ENCODE measurements at places on chromosomes 3 and 15.

- DNase-seq, result no peak
These were observed 67.0 kb upstream of the IMPG2 start for GRCh38 chr3:101387351-101387750.

DNA sequence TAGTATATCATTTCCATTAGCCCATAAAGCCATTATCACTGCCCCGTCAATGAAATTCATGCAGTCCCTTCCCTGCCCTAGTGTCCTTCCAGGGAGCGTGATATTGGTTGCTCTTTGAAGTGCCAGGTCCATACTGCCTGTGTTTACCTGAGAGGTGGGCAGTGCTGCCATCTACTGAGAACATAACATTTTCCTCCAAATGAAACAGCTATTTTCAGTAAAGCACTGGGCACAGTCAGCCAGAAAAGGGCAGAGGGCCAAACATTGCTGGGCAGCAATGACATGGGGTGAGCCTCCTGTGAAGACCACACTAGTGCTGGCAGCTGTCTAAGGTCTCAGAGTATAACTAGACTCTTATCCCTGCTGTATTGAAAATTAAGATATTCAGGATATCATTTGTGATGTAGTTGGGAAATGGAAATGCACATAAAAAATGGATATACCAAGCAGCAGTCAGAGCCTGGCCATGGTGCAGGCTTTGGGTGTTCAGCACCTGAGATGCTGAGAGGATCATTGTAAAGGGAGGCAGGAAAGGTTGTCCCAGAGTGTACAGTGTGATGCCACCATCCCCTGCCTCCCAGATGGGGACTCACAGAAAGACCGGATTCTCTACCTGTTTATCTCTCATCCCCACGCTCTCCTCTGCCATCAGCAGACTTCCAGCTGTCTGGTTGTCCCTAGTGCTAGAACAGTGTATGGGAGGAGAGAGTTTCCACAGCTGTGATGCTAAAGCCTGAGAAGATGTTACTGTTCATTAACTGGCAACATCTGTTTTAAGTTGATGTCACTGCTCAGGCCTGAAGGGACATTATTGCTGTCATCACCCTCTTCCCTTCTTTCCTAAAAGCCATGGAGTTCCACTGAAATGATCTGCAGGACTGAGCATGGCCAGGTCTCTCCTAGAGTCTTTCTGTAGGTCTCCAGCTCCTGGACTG is 108.8 kb downstream of the ARNT2 start:
- no peak for DNase-seq

DNA sequence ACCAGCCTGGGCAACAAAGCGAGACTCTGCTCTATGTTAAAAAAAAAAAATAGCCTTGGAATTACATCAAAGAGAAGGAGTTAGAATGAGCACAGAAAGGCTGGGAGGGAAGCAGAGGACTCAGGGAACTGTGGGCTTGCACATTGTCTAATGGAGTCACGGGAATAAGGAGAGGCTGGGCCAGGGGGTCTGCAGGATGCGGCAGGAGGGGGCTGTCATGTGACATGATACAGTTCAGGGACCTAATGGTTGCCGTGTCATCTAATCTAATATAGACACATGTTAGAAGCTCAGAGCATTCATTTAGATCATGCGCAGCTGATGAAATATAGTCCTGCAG is 32.5 kb downstream of the GRK7 start:
- DNase-seq, result no peak

DNA sequence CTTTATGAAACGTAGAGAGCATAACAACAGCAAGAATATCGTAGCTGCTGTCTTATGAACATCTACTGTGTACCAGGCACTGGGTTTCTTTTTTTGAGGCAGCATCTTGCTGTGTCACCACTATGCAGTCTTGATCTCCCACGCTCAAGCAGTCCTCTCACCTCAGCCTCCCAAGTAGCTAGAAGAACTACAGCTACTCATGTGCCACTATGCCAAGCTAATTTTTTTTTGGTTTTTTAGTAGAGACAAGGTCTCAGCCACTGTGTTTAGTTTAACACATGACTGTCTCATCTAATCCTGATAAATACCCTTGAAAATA is 129.9 kb downstream of the VGLL4 start:
- DNase-seq, result no peak

DNA sequence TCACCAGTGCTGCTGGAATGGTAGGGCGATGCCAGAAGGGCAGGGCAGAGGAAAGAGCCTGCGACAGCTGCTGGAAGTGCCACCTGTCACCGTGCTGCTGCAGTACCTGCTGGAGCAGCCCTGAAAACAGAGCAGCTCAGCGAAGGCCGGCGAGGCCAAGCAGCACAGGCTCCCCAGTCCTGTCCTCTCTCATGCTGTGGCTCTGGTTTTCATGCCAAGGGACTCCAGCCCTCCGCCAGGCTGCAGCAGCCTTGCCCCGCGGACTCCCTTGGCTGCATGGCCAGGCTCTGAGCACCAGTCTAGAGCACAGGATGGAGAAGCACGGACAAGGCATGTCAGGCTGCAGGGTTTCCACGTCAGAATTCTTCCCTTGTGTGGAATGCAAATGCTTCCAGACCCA is 43.9 kb downstream of the ADCY5 start:
- DNase-seq, result no peak

DNA sequence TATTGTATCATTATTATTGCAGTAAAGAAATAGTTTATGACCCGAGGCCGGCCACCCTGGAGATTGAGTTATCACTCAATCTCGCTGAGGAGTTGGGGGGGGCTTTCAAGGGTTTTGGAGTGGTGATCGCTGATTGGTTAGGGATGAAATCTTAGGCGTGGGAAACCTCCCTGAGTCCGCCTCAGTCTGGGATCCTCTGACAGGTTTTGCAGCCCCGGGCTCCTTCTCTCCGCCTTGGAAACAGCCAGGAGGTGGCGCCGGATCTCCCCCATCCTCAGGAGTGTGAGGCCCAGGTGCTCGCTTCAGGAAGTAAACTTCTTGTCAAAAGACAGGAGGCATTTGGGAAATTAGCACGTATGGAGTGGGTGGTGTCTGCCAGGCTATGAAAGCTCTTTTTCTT is 41.1 kb upstream of the SEC61A1 start:
- no peak for DNase-seq

- peak; percentile 62 for DNase-seq
These were observed 70.7 kb downstream of the SSR3 start for GRCh38 chr3:156483961-156484787.

GRCh38 chr3:107634099-107634489 is 111.3 kb downstream of the BBX start:
- DNase-seq, result no peak

DNA sequence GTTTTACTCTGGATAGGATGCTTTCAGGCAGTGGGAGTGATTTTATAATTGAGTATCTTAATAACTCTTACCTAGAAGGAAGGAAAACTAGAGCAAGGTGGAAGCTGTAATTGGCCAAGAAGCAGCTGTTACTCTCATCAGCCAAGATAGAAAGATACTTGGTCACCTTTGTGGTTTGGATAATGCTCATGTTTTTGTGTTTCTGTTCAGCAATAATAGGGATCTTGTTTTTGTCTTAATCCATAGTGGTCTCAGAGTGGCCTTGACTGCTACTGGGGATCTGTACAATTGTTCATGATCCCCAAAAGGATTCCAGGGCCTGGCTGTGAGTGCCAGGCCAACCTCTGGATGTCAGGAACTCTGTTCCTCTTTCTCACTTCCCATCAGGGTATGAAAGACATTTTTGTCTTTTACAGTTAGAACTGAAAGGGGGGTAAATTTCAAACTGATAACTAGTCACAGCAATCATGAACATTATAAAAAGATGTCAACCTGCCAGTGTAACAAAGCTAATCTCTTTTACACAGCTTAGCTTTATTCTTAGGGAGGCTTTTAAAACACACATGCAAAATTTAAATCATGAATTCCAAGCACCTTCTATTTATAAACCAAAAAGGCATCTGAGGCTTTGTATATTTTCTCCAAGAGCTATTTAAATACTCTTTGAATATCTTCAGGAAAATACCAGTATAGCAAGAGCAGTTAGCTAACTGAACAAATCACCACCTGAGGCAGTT is 6.0 kb downstream of the UBL7 start:
- no peak for DNase-seq

- peak; percentile 8 for DNase-seq
These were observed 22.4 kb upstream of the CELF6 start for GRCh38 chr15:72342385-72342784.

GRCh38 chr15:92914768-92915221 is 14.7 kb downstream of the CHD2 start:
- DNase-seq, result peak; percentile 76

DNA sequence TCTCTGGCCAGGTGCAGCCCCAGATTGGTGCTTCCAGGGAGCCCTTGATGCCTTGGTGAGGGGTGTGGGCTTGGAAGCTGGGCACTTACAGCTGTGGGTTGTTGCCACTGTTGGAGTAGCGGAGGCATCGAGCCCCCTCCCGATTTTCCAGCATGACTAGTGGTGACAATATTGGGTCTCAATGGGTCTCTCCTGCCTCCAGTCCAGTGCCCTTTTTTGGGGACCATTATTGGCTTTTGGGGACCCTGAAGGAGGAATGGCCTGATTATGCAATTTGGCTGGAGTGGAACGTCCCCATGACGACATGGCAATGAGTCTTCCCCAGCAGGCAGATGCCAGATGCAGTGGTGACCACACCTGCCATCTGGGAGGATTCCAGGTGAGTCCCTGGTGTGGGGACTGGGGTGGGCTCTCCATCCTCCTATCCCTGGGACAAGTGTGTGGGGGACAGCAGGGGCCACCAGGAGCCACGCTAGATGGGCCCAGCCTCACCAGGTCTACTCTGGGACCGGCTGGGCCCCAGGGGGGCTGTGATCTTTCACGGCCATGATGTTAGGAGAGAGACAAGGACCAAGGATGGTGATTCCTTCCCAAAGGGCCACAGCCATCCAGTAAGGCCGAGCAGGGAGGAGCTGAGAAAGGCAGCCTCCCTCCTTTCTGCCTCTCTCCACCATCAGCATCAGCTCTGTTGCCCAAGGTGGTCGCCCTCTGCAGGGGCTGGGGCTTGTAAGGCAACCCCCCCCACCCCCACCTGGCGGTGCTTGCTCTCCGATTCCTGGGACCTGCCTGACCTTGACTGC is 196.8 kb downstream of the GOLGA6L6 start:
- DNase-seq, result no peak

DNA sequence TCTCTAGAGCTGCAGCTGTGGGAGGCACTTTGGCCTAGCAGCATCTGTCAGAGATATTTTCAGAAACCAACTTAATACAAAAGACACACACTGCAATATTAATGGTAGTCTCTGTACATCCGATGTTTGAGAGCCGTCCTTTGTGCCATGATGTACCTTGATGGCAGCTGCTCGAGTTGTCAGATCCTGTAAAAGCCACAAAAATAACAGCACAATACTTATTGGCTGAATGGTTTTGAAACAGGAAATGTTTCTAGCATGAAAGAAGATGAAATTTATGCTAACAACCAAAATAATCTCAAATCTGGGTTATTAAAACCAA is 445.5 kb upstream of the TBL1XR1 start:
- DNase-seq, result peak; percentile 48

- no peak for DNase-seq
These were observed 29.0 kb upstream of the BDH1 start for GRCh38 chr3:197584733-197585132.

DNA sequence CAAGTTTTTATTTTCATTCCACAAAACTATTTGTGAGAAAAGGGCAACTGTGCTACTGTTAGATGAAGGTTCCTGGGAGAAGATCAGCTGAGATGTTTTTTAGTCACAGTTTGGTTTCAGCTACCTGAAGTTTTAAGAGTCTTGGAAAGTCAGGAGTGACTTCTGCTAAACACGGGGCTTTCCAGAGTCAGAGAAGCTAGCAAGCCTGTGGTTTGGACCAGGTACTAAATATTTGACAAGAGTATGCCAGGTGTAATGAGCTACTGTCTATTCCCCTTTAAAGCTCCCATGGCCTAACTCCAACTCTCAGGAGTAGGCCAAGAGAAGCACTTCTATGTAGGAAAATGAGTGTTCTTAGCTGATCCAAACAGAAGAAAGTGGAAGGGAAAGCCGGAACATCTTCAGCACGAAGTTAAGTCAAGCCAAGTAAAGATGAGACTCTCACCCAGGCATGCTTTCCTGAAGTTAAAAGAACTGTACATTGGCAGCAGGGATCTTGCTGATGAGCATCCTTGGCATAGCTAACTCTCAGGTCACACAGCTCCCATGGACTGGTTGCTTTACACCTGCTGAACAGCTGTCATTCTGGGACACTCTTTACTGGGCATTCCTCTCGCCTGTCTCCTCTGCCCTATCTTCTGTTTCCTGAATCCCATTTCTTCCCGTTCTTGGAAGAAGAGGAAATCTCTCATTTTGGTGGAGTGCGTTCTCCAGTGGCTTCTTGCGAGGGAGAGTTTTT is 22.5 kb downstream of the TM4SF18 start:
- DNase-seq, result no peak

DNA sequence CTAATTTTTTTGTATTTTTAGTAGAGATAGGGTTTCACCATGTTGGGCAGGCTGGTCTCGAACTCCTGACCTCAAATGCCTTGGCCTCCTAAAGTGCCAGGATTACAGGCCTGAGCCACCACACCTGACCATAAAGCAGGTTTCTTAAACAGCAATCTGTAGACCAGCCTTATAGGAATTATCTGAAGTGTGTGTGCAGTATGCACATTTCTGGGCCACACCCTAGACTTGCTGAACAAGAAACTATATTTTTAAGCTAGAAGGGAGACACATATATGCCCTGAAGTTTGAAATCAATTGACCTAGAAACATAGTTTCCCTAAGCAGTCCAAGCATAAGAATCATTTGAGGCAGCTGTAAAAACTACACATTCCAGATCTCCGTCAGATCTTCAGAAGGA is 805.7 kb downstream of the TUSC7 start:
- no peak for DNase-seq

DNA sequence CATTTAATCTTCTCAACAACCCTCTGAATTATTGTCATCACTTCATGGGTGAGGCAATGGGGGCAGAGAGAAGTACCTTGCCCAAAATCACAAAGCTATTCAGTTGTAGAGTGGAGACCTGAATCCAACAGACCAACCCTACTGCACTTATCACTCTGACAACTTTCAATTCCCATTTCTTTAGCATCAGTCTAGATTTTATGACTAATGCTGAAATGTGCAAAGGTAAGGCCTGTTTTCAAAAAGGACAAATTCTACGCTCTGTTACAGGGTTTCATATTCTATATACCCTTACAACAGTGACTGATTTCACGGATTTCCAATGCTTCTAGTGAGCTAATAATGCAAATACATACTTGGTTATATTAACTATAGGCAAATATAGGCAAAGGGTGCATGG is 286.0 kb downstream of the ADAMTS17 start:
- DNase-seq, result no peak

GRCh38 chr15:68589053-68589452 is 10.3 kb downstream of the CORO2B start:
- DNase-seq, result no peak

DNA sequence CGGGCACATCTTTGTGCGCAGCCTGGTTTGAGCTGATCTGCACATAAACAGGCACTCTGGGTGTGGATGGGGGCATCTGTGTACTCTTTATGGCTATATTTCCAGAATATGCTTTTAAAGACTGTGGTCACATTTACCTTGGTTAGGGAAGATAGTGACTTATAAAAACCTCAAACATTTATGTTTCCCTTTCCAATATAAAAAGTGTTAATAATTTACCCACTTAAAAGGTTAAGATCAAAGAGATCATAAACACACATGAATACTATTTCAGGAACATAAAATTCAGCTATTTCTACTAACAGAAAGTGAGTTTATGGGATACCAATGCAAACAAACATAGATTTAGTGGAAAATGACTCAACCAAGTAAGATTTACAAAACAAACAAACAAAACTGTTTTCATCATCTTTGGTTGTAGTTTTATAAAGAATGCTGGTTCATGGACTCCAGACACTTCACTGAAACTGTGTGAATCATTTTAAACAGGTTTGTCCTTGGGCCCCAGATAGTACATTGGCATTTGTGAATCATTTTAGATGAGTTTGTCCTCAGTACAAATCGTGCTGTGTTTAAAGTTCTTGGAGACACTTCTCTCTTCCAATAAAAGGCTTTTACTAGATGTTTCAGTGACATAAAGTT is 253.5 kb upstream of the CTDSPL start:
- DNase-seq, result no peak
